Stimulated activated CD4-positive, alpha-beta T cell treated with anti-CD3 and anti-CD28 coated beads, Interleukin-4, amount 100 ng/mL, for 1 hour (primary cell): ENCODE measurements at places on chromosomes 4 and X.
A peak's percentile ranks its signal among the peaks of the same experiment; 100 is the strongest.

DNA sequence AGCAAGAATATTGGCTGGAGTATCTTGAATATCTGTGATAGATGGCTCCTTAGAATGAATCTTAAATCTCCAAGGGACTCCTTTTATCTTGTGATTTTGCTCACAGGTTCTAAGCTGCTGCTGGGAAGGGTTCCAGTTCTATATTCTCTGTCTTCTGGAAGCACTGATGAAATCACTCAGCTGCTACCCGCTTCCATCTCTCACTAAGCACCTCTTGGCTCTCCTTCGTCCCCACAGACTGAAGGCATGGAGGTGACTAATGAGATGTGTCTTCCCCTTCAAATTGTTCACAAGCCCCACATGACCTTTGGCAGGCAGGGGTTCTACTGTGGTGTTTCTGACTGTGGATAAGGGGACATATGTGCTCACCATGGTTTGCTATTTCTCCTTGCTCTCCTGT is 75.9 kb downstream of the C4orf51 start:
- DNase-seq = no peak

DNA sequence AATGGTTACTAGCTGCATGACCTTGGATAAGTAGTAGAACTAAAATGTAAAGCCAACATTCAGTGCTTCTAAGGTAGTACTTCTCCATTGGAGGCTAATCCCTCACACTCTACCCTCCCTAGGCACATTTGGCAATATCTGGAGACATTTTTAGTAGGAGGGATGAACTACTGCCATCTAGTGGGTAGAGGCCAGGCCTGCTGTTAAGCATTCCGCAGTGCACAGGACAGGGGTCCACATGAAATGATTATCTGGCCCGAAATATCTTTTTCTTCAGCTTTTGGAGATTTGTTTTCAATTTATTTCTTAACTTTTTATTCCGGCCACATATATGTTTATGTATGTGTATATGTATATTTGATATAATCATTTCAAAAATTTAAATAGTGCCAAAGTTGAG is 36.0 kb upstream of the SPANXC start:
- no peak for DNase-seq

- DNase-seq = no peak
These were observed 988.3 kb downstream of the PCDH19 start for GRCh38 chrX:99421796-99422195.

- no peak for DNase-seq
These were observed 6.6 kb downstream of the MGST2 start for GRCh38 chr4:139672215-139672614.

- no peak for DNase-seq
These were observed 8.5 kb upstream of the GRIA3 start for GRCh38 chrX:123175366-123176122.

DNA sequence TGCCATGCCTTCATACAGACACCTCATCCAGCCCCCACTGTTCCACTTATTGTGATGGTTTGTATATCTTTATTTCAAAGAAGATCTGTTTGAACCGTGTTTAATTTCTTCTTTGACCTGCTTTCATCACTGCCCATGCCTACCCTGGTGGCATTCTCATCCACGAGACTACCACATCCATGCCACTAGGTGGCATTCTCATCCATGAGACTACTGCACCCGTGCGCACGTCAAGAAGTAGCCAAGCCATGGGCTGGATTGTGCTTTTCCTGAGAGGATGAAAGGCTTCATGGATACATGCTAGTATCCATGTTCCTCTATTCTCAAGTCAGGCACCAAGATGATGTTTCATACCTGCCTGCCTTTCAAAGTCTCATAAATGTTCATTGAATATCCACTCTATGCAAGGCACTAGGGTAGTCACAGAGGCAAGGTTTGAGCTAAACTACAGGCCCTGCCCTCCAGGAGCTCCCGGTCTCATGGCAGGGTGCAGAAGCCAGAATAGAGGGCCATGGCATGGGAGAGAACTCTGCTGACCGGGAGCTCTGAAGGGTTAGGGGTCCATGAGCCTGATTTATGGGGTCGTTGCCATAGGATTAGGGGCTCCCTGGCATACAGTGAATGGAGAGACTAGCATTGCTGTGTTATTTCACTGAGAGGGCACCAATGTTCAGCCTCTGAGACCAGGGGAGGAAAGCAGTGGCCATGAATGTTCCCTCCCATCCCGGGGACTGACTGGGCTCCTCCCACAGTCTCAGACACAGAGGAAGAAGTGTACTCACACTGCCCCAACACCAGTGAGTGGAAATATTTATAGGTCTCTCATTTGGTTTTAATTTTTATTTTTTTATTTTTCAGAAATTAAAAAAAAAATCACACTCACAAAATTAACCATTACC is 24.8 kb upstream of the EOLA2 start:
- DNase-seq = peak; percentile 8

DNA sequence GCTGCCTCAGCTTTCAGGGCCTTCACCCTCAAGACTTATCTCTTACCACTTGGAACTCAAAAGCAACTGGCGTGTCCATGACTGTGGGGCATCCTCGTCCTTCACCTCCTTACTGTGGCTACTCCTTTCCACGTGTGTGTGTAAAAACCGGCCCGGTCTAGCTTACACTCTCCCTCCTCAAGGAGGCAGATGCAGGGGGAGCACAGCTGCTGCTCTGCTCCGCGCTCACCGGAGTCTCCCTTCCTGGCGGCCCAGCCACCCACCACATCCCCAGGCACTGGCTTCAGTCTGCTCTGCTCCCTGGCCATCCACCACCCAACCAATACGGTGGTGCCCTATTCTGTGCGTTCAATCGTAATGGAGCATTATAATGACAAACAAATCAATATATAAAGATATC is 8.3 kb downstream of the RNF212 start:
- DNase-seq = no peak

GRCh38 chrX:137427816-137428215 is 138.1 kb upstream of the ZIC3 start:
- DNase-seq = no peak

- DNase-seq = no peak
These were observed 20.2 kb downstream of the TRIM2 start for GRCh38 chr4:153224474-153224873.

- DNase-seq = no peak
These were observed 37.4 kb downstream of the NFXL1 start for GRCh38 chr4:47876784-47877546.

DNA sequence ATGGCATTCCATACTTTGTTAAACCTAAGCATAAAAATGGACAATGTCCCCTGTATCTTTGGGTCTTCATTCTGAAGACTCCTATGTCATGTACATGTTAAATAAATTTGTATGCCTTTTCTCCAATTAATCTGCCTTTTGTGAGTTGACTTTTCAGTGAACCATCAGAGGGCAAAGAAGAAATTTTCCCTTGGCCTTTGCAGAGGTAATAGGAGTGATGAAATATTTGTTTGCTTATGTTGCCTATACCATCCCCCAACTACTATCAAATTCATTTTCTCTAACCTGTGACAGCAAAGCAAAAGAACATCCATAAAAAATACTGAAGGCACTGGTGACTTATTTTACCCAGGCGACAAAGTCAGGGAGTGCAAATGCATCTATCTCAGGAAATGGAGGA is 18.2 kb downstream of the NAAA start:
- DNase-seq = no peak

DNA sequence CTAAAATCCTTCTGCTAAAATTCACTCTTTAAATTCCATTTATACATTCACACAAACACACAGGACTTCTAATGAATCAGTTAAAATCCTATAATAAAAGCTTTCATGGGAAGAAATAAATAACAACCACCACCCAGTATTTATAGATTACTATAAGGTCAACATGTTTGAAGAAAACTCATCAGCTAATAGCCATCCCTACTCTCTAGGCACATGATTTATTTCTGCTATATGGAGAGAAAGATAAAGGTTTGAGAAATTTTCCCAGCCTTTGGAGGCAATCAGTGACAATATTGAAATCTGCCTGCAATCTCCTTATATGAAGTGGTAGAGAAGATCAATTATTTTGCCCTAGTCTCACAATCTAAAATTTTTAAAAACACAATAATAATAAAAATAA is 1038.9 kb upstream of the DIAPH2 start:
- DNase-seq = no peak

GRCh38 chrX:55522596-55523276 is 33.1 kb upstream of the USP51 start:
- no peak for DNase-seq

DNA sequence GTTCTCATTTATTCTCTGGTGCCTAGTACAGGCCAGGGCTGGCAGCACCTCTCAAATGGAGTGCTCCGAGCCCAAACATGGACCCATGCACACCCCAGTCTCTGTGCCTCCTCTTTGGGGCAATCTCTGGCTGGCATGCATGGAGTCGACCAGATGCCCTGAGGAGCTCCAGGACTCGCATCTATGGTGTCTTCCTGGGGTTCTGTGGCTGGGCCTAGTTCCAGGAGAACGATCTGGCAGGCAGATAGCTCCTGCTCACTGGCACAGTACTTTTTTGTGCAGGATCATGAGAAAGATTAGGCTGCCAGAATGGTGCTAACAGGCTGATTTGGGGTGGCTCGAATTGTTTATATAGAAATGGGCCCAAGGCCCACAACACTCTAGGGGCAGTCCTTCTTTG is 72.0 kb upstream of the PJA1 start:
- no peak for DNase-seq

DNA sequence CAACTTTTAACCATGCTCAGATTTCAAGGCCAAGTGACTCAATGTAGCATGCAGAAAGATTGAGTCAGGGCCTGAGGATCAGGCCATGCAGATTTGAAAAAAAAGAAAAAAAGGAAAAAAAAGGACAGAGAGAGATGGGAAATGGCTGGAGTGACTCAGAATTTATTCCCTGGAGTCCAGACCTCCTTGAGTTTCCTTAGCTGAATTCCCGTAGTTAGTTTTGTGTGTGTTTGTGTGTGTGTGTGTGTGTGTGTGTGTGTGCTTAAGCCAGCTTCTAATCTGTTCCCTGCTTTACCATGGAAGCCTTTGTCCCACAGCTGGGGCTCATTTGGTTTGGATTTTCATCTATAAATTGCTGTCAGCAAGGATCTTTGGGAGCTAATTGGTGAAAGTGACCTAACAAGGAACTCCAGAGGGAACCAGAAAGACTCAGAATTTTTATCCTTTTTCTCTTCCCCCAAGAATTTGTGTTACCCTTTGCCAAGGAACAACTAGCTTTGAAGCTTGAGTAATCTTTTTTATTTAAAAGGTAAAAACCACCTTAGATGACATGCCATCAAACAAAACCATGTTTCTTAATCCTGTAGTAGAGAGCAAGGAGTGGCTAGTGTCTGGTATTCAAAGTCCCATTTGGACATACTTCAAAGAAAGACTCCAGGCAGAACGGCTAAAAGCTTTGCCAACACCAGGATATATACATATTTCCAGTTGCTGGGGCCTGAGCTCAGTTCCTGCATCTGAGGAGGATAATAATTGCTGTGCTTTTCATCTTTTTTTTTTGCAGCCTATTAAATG is 109.0 kb upstream of the DDIT4L start:
- no peak for DNase-seq

- DNase-seq = no peak
These were observed 39.7 kb downstream of the PTPN13 start for GRCh38 chr4:86633854-86634253.

DNA sequence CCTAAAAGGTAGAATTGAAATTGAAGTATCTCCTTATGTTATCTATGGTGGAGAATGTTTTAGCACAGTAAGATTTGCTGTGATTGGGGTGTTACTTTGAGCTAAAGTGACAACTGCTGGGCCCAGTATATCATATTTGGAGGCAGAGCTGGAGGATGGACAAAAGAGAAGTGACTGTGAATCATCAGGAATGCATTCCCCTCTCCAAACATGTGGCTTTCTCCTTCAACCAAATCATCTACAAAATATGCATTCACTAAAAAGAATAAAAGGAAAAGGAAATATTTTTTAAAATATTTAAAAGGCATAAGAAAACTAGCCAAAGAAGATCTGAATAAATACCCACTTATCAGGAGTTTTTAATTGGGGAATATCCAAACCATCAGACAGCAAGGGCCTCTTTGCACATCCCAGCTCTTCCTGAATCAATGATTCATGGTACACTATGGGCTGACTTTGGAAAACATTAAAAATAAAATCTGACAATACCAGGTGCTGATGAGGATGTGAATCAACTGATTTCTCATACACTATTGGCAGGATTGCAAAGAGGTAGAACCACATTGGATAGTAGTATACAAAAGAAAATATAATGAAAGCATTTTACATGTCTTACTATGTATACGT is 671.7 kb upstream of the NR3C2 start:
- DNase-seq = no peak

DNA sequence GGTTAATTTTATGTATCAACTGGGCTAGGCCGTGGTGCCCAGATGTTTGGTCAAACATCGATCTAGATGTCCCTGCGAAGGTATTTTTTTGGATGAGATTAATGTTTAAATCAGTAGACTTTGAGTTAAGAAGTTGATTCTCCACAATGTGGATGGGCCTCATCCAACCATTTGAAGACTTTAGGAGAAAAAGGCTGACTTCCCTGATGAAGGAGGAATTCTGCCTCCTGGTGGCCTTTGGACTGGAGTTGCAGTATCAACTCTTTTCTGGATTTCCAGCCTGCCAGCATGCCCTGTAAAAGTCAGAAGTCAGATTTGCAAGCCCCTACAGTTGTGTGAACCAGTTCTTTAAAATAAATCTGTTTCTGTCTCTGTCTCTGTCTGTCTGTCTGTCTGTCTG is 91.4 kb downstream of the STK32B start:
- no peak for DNase-seq

DNA sequence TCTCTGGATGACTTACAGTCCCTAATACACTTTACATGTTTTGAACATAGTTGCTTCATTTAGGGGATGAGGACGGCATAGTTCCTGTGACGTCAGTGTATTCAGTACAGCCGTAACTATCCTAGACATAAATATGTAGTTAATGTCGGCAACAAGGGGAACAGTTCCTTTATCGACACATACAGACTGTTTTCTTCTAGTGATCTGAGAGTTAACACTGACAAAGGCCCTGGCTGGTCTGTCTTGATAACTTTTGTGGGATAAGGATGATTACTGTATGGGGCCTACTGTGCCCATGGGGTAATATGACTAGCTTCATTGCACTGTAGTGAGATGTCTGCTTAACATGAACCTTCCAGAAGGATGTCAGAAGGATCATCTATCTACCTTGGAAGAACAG is 131.2 kb downstream of the ZNF518B start:
- DNase-seq = no peak

GRCh38 chr4:170884969-170885570 is 795.3 kb upstream of the AADAT start:
- DNase-seq = no peak

GRCh38 chr4:172871381-172871780 is 297.2 kb upstream of the GALNT7 start:
- DNase-seq = no peak

- DNase-seq = no peak
These were observed 43.1 kb upstream of the RPS6KA3 start for GRCh38 chrX:20309806-20310205.
